Adrenal gland (tissue), 19 donors: ENCODE measurements at places on chromosomes 13 and 19. TPM values are rescaled to one million over a fixed set of nuclear protein-coding genes. Genes with fewer than 3 reads are reported as not detected.

DNA sequence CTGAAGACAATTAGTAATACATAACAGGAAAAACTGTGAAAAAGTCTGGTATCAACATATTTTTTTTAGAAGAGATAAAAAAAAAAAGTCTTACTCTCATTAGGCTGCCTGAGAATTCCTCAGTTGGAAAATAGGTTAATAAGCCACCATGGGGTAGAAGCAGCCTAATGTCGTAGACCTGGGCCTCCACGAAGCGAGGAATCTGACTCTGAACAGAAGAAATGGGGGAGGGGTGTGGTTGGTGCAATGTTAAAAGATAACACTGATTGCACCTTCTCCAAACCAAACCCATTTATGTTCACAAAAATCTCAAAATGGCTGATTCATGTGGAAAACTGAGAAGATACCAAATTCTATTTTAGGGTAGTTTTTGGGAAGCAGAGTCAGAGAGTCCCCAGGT is 62.4 kb downstream of the MPHOSPH8 start:
- no peak for DNase-seq

Gene ZNF577
- total RNA-seq, result 14.0 TPM

Gene OLFM2
- total RNA-seq, result 73.2 TPM

DNA sequence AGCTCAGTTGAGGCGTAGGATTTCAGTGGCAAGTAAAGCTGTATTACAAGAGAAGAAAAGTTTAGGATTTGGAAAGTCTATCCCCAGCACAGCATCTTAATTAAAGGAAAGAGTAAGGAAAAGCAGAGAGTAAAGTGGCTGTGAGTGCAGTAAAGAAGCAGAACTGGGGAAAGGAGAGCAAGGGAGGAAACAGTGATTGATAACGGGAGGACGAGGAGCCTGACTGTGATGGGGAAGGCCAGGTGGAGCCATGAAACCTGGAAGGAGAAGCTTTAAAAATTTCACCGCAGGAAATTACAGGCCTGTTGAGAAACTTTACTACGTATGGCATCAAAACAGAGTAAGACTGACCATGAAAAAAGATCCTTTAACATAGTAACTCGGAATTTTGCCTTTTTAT is 175.6 kb downstream of the SHISA2 start:
- DNase-seq, result no peak

- no peak for DNase-seq
Measured at GRCh38 chr13:102905905-102906771, 60.3 kb downstream of the ERCC5 start.

Gene KIR2DL1
- total RNA-seq, result not detected

Gene DNAAF3
- total RNA-seq, result 2.3 TPM

DNA sequence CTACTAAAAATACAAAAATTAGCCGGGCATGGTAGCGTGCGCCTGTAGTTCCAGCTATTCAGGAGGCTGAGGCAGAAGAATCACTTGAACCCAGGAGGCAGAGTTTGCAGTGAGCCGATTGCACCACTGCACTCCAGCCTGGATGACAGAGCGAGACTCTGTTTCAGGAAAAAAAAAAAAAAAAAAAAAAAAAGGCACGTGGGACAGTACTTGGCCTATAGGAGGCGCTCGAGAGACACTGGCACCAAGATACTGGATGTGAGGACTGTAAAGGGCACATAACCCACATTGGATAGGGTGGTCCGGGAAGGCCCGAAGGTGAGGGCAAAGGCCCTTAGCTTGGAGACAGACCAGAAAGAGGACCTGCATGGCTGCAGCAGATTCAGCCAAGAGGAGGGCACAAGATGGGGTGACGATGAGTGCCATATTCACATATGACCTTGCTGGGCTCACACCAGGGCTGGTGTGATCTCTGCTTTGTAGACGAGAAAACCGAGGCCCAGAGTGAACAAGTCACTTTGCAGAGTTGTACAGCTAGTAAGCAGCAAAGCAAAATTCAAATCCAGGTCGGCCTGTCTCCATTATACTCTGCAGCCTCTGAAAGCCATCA is 89.4 kb downstream of the DPF1 start:
- no peak for DNase-seq

GRCh38 chr19:35116072-35116801 is 614 bp downstream of the FXYD3 start:
- DNase-seq, result no peak

DNA sequence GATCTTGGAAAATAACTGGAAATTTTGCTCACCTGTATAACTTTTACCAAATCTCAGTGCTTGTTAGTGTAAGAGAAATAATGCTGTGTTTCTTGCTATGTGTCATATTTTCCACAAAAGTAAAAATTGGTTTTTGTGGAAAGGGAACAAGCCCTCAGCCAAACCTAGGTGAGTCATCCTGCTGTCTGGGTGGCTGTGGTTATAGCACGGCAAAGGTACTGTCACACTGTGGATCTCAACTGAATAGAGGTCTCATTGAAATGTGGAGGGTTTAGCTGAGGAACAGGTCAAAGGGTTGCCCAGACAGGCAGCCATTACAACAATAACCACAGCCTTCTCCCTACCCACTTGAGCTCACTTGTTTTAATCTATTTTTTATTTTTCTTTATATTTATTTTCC is 338.8 kb upstream of the DACH1 start:
- no peak for DNase-seq

Gene NLRP5
- total RNA-seq, result not detected

- no peak for DNase-seq
Measured at GRCh38 chr13:66840621-66841020, 389.5 kb downstream of the PCDH9 start.

GRCh38 chr19:5850189-5850588 is 1.1 kb downstream of the FUT3 start:
- no peak for DNase-seq

GRCh38 chr19:33134571-33135041 is 2.7 kb downstream of the WDR88 start:
- no peak for DNase-seq

DNA sequence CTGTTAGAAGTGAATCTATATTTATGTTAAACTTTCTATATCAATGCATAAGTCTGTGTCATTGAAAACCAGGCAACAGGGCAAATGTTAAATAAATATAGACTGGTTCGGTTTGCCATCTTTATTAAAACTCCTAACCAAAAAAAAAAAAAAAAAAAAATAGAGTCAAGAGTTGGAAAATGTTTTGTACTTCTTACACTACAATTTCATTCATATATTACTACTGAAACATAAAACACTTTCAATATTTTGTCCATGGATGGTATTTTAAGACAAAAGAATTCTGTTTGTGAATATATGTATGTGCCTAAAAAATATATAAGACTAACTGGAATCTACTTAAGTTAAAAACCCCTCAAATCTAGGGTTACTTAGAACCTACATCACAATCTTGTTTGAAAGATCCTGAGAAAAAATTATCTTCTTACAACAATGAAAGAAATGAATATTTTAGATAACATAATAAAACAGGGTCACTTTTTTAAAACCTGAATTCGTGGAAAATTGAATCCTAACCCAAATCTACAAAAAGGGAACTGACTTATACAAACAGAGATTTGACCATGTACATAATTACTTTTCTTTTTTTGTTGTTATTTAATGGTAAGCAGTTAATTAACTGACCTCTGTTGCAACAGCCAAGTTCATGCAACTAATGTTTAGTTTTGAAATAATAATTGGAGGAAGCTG is 5.1 kb downstream of the DACH1 start:
- no peak for DNase-seq
